ENCODE measurements at places on chromosomes 5 and 9.

- H3K4me3 ChIP-seq, result no peak overlapping the region
- no peak overlapping the region for H3K27ac ChIP-seq
- peaks cover 6% of the 10 kb centered on the region for H3K4me1 ChIP-seq
Measured at GRCh38 chr9:135850737-135851136, 56.6 kb downstream of the CAMSAP1 start.

GRCh38 chr5:39448506-39449128 is 23.8 kb upstream of the DAB2 start:
- DNase-seq, result no peak
- no peaks in the 10 kb centered on the region for H3K36me3 ChIP-seq
- H3K27me3 ChIP-seq, result no peaks in the 10 kb centered on the region
- no peak overlapping the region for H3K4me3 ChIP-seq
- H3K4me1 ChIP-seq, result no peaks in the 10 kb centered on the region

GRCh38 chr5:151694035-151694485 is 7.3 kb upstream of the SPARC start:
- no peak for DNase-seq
- H3K4me1 ChIP-seq, result peaks cover 6% of the 10 kb centered on the region
- H3K27me3 ChIP-seq, result no peaks in the 10 kb centered on the region
- H3K27ac ChIP-seq, result no peak overlapping the region
- no peaks in the 10 kb centered on the region for H3K36me3 ChIP-seq
- no peak overlapping the region for H3K4me3 ChIP-seq

DNA sequence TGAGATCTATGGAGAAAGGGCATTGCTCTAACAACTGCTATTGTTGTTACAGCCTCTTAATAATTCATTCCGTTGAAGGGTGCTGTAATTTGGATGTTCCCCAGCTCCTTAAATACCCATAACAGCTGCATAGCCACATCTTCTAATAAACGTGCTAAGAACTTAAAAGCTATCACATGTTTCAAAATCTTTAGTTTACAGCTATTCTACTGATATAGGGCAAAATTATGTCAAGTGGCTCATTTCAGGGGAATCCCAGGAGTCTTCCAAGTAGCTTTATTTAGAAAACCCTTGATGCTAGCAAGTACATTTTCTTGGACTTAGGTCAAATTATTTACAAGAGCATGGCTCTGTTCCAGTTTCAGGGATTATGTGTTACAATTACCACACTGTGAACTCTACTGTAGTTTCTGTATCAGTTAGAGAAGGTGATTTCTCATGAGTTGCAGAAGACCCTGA is 990.4 kb upstream of the ACO1 start:
- H3K4me3 ChIP-seq, result no peak overlapping the region
- H3K36me3 ChIP-seq, result no peaks in the 10 kb centered on the region
- no peak overlapping the region for H3K27ac ChIP-seq
- peaks cover 6% of the 10 kb centered on the region for H3K4me1 ChIP-seq
- no peaks in the 10 kb centered on the region for H3K27me3 ChIP-seq

DNA sequence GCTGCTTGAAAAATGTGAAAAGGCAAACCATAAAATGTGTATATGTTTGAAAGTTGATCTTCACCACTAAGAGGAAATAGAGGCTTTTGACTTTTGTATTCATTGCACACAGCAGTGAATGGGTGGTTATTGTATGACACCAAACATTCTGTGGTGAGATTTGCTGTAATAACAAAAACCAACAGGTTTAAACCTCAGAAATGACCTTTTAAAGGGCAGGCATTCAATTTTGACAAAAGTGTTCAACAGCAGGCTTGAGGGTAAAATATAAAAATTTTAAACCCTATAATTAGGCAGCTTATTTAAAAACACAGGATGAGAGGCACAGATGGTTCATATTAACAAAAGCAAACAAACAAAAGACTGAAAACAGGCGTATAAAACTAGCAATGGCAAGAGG is 128.1 kb upstream of the NUDT12 start:
- DNase-seq, result no peak
- no peak overlapping the region for H3K4me3 ChIP-seq
- H3K4me1 ChIP-seq, result no peaks in the 10 kb centered on the region
- H3K27ac ChIP-seq, result no peak overlapping the region

DNA sequence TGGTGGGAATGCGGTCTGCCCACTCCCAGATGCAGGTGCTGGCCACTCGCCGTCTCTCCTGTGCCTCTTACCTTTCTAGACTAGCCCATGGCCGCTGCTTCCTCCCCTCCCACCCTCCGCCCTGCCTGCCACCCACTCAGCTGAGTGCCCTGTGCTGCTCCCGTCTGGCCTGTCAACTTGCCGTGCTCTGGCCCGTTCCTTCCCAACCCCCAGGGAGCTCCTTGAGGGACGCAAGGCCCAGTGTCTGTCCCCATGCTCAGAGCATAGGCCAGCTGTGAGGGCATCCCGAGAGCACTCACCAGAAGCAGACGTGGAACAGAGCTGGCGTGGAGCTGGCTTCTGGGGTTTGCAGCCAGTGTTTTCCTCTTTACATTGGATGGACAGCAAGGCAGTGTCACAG is 20.2 kb downstream of the HNRNPH1 start:
- H3K36me3 ChIP-seq, result peaks cover 14% of the 10 kb centered on the region
- DNase-seq, result no peak
- H3K27ac ChIP-seq, result no peak overlapping the region
- no peak overlapping the region for H3K4me3 ChIP-seq
- peaks cover 16% of the 10 kb centered on the region for H3K4me1 ChIP-seq
- no peaks in the 10 kb centered on the region for H3K27me3 ChIP-seq

DNA sequence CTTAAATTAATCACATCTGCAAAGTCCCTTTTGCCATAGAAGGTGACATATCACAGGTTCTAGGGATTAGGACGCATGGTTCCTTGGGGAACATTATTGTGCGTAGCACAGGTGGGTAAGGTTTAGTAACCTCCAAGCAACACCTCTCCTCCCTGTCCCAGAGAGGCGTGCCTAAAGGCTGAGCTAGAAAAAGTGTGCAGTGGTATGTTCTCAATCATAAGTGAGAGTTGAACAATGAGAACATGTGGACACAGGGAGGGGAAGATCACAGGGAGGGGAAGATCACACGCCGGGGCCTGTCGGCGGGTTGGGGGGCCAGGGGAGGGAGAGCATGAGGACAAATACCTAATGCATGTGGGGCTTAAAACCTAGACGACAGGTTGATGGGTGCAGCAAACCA is 14.9 kb downstream of the DAB2IP start:
- H3K36me3 ChIP-seq, result no peaks in the 10 kb centered on the region
- no peak for DNase-seq
- H3K4me1 ChIP-seq, result peaks cover 19% of the 10 kb centered on the region
- H3K4me3 ChIP-seq, result no peak overlapping the region
- no peaks in the 10 kb centered on the region for H3K27me3 ChIP-seq

GRCh38 chr9:74322661-74323314 is 174.3 kb upstream of the RORB start:
- no peaks in the 10 kb centered on the region for H3K4me1 ChIP-seq
- no peak overlapping the region for H3K4me3 ChIP-seq

DNA sequence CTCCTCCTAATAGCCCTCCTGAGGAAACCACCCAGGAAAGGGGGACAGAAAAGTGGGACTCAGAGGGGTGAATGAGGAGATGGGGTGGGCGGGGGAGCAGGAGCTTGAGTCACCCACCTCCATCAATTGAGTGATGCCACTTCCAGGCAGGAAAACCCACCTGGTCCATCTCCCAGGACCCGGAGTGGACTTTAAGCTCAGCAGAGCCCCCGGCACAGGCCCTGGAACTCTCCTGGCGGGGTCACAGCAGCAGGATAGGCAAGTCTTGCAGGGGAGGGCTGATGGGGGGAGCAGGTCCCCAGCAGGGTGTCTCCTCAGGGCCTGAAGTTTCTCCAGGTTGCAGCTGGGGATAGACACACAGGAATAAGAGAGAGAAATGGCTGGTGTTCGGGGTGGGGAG is 40.8 kb downstream of the LHX2 start:
- H3K27ac ChIP-seq, result no peak overlapping the region
- H3K27me3 ChIP-seq, result peaks cover 56% of the 10 kb centered on the region
- H3K36me3 ChIP-seq, result no peaks in the 10 kb centered on the region
- DNase-seq, result no peak

DNA sequence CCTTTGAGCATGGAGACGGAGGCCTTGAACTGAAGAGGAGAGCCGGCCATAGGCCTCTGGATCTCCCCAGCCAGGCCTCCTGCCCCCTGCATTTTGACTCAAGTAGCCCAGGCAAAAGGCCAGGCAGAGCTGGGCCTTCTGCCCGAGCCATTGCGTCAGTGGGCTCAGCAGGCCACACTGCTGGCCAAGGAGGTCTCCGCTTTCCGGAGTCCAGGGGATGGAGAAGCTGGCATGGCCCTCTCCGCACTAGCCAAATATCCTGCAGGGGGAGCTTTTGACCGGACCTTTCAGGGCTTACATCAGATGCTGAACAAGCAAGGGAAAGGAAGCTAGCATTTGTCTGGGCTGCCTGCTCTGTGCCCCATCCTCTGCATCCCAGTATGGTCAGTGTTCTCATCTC is 386.8 kb downstream of the TRIM36 start:
- H3K36me3 ChIP-seq, result no peaks in the 10 kb centered on the region
- H3K4me1 ChIP-seq, result no peaks in the 10 kb centered on the region
- no peaks in the 10 kb centered on the region for H3K27me3 ChIP-seq
- DNase-seq, result no peak
- H3K4me3 ChIP-seq, result no peak overlapping the region

- no peaks in the 10 kb centered on the region for H3K4me1 ChIP-seq
- H3K27me3 ChIP-seq, result no peaks in the 10 kb centered on the region
- no peak for DNase-seq
Measured at GRCh38 chr9:135763716-135764446, 61.9 kb downstream of the KCNT1 start.

DNA sequence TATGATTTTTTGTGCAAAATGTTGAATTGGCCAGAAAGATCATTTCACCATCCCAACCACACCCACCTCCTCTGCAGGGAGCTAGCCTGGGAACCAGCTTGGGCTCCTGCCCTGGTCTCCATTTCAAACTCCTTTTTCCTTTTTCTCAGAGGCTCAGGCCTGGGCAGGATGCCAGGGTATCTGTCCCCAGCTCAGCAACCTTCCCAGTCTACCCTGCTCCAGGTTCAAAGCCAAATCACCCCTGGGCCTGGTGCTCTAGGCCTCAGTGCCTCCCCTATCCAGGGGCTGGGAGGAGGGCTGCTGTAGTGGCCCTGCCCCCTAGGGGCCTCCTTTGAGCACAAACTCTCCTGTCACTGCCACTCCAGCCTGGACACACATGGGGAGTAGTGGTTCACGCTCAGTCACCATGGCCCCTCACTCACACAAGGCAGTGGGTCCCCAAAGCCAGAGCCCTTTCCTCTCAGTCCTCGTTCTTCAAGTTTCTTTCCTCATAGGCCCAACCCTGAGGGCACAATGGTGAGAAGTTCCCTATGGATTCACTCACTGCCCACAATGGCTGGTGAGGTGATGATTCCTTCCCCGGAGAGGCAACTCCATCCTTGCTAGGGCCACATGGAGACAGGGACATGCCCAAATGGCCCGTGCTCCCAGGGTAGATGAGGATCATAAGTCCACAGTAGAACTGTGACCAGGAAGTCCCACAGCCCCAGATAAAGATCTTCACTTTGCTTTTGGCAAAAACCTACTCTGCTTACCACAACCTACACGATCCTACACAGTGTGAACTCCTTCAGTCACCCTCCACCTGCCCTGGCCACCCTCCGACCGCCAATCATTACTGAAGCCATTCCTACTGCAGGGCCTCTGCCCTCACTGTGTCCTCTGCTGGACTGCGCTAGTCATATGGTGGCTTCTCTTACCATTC is 1.6 kb upstream of the ST6GALNAC4 start:
- no peak for DNase-seq
- peaks cover 50% of the 10 kb centered on the region for H3K4me1 ChIP-seq
- H3K4me3 ChIP-seq, result no peak overlapping the region
- no peaks in the 10 kb centered on the region for H3K36me3 ChIP-seq

DNA sequence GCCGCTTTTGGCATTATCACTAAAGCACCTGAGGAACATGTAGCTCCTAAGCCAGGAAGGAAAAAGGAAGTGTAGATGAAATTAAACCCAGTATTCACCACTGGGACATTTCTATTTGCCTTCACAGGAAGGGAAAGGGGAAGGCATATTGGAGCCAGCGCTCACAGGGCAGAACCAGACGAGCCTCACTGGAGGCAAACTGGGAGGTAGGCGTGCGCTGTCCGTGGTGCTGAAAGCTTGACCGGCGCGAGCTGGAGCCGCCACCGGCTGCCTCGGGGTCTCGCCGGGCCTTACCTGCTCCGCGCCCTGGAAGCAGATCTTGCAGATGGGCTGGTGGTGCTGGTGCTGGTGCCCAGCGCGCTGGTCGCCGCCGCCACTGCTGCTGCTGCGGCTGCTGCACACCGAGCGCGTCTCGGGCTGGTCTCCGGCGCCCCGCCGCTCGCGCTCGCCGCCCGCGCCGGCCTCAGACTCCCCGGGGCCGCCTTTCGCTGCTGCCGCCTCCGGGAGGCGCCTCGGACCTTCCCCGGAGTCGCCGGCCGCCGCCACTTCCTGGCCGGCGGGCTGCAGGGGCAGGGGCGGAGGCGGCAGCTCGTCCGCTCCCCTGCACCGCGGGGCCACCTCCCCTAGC is 732 bp downstream of the MARCHF11 start:
- no peak overlapping the region for H3K27ac ChIP-seq
- peak overlapping the region; percentile 48 for H3K4me3 ChIP-seq
- H3K36me3 ChIP-seq, result no peaks in the 10 kb centered on the region
- peaks cover 12% of the 10 kb centered on the region for H3K27me3 ChIP-seq

GRCh38 chr5:88879724-88880123 is 3.3 kb downstream of the MEF2C start:
- H3K4me1 ChIP-seq, result peaks cover 3% of the 10 kb centered on the region
- no peaks in the 10 kb centered on the region for H3K36me3 ChIP-seq
- H3K27me3 ChIP-seq, result no peaks in the 10 kb centered on the region
- peak overlapping the region; percentile 92 for H3K27ac ChIP-seq
- peak overlapping the region; percentile 62 for H3K4me3 ChIP-seq
- DNase-seq, result no peak

DNA sequence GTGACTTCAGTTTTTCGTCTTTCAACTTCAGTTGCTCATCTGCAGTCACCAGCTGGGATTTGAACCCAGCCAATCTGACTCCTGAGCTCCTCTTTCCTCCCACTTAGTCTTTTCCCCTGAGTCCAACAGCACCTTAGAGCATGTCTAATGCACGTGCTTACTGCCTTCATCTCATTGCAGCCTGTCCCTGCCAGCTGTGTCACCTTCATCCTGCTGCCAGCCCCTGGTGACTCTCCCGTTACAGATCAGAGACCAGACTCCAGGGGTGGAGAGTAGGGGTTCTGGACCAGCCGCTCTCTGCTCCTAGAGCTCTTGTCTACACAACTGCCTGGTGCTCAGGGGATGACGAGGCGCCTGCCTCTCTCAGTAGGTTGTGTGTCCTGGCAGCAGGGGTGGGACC is 132.9 kb upstream of the LMX1B start:
- H3K4me3 ChIP-seq, result no peak overlapping the region
- H3K36me3 ChIP-seq, result peaks cover 49% of the 10 kb centered on the region
- H3K27me3 ChIP-seq, result no peaks in the 10 kb centered on the region
- no peak overlapping the region for H3K27ac ChIP-seq
- peaks cover 3% of the 10 kb centered on the region for H3K4me1 ChIP-seq

GRCh38 chr5:96259151-96259772 is 173.8 kb downstream of the PCSK1 start:
- H3K4me1 ChIP-seq, result no peaks in the 10 kb centered on the region
- no peak overlapping the region for H3K4me3 ChIP-seq
- no peaks in the 10 kb centered on the region for H3K36me3 ChIP-seq

All from esophagus squamous epithelium (tissue), 5 donors.